Epithelial cell of esophagus (primary cell): ENCODE measurements at places on chromosomes 12 and 14.

DNA sequence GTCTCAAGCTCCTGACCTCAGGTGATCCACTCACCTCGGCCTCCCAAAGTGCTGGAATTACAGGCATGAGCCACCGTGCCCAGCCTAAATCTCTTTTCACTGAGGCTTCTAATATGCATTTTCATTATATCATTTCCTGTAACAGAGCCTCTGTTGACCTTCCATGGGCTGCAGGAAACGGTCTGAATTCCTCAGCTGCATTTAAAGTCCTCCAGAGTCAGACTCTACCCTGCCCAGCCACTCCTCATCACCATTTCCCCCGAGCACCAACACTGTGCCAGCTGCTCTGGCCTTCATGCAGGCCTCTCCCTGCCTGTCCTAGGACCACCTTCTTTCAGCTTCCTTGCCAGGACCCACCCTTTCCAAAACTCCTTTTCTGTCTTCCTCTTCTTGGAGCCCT is 9.8 kb upstream of the NFKBIA start:
- no peak for DNase-seq

DNA sequence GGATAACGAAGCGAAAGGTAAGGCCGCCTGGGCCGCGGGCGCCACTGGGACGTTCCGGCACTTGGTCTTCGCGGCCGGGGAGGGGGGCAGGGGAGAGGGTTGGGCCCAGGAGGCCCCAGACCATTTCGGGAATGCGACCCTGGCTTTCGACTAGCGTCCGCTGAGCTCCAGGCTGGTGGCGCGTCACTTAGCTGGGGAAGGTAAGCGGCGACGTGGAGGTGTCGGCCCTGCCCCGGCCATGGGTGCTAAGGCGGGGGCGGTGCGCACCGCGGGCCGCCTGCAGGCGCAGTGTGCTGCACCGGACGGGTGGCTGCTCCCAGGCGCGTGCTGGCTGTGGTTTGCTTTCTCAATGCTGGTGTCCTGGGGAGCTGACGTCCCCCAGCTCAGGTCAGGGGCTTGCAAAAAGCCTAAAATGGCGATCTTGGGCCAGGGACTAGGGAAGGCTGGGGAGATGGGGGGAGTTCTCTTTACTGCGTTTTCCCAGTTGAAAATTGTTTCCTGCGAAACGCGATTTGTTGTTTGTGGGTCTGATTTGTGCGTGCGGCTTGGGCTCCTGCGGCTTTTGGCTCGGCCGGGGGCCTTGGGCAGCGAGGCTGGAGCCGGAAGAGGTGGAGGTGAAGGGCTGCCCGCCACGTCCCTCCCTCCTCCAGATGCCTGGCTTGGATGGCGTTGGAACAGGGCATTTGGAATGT is 1.2 kb downstream of the HOXC10 start:
- peak; percentile 26 for DNase-seq

- DNase-seq = no peak
Measured at GRCh38 chr12:27606986-27607385, 83.0 kb downstream of the PPFIBP1 start.

DNA sequence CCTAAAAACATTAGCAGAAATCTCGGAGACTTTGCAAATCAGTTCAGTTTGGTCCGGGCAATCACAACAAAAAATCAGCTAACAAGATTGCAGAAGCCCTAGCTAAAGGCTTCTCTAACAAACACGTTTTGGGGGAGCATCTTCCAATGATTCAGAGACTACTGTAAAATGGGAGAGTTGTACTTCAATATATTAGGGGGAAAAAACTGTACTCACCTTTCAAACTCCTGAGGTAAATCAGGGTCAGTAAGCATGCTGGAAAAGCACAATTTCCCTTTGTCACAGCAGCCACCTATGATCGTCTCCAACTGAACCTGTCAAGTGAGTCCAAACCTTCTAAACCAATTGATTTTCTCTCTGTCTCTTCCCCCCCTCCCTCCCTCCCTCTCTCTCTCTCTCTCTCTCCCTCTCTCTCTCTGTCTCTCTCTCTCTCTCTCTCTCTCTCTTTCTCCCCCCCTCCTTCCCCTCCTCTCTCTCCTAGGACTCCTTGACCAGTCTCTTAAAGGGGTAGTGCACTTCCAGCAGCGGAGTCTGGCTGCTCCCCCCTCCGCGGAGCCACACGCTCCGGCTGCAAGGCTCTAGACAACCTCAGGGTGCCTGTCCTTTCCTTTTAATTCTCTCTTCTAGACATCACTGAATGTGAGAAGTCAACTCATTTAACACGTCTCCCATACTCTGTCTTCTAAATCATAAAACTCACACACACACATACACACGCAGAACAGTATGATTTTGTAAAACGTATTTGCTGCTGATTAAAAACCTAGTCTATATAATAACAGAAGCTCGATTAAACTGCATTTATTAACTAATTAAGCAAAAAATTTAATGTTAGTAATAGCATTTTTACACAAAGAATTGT is at the start of gene SOX5:
Gene SOX5 (minus strand): TSS at position 323 of the 862 bp plus-strand sequence. CDS start 69 bp downstream, at position 254.
- DNase-seq = no peak

DNA sequence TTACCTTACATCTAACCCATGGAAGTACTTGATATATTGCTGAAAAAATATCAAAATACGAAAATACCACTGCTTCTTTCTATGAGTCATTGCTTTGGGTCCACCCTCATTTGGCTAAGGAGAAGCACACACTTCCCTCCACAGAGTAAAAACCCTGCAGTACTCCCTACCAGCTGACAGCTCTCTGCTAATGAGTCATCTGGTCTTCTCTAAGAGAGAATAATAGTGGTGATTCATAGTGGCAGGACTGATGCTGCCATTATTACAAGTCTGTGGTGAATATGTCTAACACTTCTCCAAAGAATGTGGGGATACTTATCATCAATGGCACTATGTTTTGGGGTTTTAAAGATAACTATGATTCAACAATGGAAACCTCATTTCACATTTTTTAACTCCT is 90.7 kb downstream of the PPFIA2 start:
- DNase-seq = peak; percentile 86

DNA sequence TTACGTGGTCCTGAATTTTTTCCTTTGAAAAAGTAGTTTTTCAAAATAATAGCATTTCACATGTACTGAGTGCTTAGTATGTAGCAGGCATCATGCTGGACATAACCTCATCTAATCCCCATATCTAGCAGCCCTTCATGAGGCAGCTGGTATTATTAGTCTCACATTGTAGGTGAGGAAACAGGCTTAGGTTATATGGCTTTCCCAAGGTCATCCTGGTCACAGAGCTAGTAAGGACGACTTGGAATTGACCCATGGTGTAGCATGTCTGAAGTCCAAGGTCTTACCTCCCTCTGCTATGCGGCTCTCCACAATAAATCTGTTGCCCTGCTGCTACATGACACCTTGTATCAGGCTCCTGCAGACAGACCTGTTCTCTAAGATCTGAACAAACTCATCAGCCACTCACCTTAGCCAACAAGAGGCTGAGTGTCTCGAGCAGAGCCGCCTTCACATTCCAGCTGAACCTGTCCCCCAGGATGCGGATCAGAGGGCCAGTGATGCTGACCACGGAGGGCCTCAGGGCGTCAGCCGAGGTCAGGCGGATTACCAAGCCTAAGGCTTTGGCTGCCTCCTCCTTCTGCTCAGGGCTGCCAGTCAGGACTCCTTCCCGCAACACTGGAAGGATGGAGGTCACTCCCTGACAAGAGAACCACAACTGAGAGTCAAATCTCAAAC is 19.7 kb upstream of the RAB35 start:
- DNase-seq = no peak
